ENCODE measurements at places on chromosomes 12 and 14.

DNA sequence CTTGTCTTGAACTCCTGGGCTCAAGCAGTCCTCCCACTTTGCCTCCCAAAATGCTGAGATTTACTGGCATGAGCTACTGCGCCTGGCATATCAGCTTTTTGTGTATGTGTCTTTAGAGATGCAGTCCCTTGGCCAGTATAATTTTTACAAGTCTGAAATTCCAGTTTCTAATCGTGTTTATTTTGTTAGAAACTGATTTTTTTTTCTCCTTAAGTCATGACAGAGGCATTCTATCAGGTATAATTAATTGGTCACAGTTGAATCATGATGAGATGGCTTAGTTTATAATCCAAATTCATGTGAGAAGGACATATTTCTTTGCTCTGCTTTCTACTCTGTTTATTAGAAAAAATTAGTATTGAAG, 98.9 kb downstream of the PCNX1 start:
- DNase-seq, result no peak

DNA sequence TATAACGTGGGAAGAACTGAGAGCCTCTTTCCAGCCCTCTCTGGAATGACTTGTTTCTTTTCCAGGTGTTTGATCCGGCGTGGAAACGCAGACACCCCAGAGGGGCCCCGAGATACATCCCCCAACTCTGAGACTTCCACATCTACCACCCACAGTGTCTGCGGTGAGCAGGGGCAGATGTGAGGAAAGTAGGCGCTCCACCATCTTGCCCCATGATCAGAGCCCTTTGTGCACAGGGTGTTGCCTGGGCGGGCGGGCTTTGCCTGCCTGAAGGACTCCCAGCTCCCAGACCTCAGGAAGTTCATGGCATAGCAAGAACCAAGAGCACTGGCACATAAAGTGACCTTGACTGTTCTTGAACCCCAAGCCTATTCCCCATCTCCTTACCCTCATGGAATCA, 2.8 kb downstream of the CARMIL3 start:
- no peak for DNase-seq

DNA sequence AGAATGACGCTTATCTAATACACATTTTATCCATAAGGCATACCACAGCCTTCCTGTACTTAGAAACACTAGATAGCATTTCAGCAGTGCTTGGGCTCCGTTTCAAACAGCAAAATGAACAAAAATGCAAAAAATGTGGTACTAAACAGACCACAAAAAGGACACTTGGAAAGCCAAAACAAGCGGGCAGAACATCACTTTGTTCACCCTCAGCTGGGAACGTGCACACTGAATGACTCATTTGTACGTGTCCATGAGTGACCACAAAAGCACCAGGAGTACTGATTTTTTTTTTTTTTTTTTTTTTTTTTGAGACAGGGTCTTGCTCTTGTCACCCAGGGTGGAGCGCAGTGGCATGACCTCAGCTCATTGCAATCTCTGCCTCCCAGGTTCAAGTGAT, 8.9 kb upstream of the FOXN3 start:
- no peak for DNase-seq

DNA sequence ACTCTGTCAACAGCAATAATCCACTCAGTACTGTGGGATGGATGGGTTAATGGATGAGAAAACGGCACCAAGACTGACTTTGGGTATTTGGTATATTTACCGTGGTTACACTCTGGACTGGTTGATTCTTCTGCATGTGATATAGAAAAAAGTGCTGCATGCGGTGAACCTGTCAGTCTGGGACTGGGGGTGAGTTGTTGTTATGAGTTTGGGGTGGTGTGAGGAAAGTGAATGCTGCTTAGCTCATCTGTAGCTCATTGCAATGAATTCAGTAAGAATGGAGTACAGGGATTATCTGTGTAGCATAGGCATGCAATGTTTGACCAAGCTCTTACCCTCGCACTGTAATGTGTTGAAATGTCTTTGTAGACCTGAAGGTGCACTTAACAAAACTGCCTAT, 6.0 kb downstream of the KCNA1 start:
- no peak for DNase-seq

- no peak for DNase-seq
These were observed 44.4 kb downstream of the ARHGAP5 start for GRCh38 chr14:32121536-32121935.

- no peak for DNase-seq
These were observed 63.1 kb upstream of the CNOT2 start for GRCh38 chr12:70180130-70180529.

DNA sequence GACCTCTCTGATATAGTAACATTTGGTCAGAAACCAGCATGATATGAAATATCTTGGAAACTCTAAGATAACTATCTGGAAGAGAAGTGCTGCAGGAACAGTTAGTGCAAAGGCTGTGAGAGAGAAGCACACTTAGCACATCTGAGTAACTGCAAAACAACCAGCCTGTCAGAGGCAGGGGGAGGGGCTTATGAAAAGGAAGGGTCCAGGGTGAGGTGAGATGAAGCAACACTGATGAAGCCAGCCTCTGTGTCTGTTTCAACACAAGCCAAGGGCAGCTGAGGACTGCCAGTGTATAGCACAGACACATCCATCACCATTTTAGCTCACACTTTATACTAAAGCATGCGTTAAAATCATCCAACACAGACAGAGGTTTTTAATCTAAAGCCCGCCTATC, 37.4 kb upstream of the OVCH1 start:
- DNase-seq, result no peak

DNA sequence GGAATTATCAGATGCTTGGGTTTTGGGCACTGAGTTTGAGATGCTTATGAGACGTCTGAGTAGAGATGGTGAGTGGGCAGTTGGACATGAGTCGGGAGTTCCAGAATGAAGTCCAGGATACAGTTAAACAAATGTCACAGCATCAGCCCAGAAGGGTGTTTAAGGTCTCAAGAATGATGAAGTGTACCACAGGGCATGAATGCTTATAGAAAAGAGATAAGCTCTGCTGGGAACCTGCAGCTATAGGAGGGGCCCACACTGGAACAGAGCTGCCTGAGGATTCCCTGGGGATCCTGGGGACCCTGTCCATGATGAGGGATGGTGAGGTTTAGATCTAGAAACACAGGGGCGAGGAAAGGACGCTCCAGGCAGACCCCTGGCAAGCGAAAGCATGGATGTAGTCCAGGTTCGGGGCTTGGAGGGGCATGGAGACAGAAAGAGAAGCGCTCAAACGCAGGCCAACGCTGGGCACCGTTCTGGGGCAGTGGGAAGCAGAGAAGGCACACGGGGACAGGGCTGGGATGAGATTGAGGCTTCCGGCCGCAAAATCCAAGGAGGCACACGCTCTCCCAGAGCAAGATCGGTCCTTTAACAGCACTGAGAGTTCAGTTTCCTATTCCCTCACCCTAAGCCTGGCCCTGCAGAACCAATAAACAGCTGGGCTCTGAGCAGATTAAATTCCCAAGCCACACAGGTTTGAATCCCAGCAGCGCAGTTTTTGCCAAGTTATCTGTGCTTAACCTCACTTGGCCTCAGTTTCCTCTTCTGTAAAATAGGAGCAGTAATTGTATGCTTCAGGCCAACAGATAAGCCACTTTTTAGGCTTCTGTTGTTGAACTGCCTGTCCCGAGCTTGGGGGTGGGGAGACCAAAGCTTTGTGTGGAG, 52.9 kb downstream of the EID3 start:
- DNase-seq, result no peak

- no peak for DNase-seq
These were observed 451.4 kb upstream of the PDE3A start for GRCh38 chr12:19916974-19917373.

GRCh38 chr14:105389976-105390848, 8.1 kb upstream of the TEX22 start:
- DNase-seq, result no peak

DNA sequence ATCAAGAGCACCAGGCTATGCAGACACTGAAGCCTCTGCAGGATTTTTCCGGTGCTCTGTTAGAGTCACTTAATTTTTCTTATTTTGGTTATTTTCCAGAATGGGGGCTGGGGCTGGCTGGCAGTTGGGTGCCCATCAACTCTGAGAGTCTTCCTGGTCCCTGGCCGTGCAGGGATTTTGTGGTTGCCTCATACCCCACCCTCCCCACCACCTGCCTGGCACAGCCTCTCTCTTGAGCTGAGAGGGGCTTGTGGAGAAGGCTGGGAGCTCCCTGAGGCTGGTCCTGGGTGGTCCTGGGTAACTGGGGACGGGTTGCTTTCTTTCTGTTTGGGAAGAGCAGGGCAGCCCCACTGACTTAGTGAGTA, 23.3 kb downstream of the LRTM2 start:
- no peak for DNase-seq

DNA sequence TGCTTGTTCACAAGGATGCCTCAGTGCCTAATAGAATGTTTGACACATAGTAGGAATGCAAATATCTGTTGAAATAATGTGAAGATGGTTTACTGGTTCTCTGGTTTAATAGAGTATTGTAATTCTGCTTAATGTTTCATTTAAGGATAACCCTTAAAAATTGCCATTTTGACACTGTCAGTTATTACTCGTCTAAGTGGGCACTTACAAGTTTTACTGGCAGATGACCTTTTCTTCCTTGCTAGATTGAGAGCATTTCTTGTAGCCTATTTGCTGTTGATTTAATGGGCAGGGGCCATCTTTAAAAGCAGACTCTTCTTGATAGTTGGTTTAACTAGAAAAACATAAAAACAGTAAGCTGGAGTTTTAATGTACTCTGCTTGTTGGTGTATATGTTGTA, 1.9 kb downstream of the TMEM263 start:
- no peak for DNase-seq

DNA sequence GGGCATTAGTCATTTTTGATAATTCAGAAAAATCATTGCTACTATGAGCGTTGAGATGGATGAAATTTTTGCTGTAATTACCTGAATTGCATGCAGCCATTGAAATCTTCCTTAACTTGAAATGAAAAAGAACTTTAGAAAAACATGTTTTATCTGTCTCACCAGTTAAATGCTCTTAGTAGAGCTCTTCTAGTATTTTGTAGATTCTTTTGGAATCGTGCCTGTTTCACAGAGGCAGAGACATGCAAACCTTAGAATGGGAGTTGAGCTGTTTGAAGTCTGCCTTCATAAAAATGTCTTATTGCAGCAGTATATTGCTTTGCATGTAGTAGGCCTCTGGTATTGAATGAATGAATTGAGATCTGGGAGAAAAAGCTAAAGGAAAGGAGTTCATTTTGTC, 4.2 kb downstream of the PEX5 start:
- no peak for DNase-seq

GRCh38 chr12:23253191-23253590, 628.2 kb downstream of the ETNK1 start:
- DNase-seq, result no peak

DNA sequence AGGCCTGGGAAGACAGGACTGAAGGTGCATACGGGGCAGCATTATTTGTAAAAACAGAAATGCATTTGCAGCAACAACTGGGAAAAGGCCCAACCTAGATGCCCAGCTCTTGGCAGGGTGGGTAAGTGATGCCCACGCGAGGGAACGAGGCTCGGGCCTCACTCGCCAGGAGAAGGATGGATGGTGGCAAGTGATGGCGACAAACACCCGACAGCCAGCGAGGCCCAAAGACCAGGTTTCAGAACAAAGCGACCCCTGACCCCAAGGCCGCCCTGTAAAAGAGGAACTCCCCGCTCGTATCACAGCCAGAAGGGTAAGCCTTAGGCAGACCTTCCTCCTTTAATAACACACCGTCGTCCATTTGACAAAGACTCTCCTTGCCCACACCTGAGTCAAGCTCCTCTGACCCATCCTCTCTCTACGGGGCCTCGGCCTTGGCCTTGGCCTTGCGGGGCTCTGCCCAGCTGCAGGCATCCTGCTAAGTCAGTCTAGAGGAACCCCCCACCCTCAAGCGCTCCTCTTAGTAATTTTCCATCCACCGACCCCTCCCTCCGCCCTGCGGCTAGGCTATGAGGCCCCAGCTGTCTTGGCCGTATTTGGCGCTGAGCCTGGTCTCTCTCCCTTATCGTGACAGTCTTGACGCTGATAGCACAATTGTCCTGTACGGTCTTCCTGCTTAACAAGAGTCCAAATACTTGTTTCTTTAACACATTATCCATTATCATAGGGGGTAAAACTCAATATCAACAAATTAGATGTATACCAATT, 80.2 kb downstream of the NCOR2 start:
- no peak for DNase-seq

DNA sequence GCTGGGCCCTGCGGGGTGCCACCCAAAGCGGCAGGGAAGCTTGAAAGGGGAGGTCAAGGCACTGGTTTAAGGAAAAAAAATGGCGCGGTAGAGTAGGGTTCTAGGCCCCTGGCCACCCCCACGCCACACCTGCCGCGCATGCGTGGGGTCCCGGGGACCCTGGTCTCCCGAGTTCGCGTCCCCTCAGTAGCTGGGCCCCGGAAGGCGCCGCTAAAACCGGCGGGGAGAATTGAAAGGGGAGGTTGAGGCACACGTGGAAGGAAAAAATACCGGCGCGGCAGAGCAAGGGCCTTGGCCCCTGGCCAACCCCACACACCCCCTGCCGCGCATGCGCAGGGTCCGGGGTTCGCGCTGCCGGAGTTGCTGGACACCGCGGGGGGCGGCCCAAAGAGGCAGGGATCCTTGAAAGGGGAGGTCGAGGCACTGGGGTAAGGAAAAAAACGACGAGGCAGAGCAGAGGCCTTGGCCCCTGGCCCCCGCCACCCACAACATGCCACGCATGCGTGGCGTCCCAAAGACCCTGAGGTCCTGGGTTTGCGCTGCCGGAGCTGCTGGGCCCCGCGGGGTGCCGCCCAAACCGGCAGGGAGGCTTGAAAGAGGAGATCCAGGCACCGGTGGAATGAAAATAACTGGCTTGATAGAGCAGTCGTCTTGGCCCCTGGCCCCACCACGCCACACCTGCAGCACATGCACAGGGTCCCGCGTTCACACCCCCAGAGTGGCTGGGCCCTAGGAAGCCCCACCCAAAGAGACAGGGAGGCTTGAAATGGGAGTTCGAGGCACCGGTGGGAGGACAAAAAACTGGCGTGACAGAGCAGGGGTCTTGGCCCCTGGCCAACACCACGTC, 314.5 kb downstream of the ALG10 start:
- DNase-seq, result no peak

DNA sequence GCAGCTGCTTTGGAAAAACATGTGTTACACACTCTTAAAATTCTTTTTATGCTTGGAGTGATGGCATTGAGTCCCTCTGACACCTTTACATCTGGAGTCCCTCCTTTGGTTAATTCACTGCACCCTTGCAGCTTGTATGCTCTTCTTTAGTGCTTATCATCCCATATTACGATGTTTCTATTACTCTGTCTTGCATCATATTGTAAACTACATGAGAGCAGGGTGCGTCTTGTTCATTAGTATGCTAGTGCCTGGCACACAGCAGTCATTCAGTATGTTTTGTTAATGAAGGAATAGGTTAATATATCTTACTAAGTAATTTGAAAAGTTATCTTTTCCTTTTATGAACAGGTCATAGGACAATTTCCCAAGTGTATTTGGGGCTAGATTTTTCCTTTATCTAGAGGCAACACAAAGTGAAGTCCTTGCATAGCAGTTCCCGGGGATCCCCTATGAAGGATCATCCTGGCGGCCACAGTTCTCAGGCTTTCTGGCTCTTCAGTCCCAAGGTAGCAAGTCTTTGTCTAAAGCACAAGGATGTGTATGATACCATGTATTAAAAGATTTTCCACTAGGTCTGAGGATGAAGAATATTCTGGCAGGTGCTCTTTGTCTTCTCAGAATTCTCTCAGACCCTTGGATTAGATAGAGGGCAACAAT, 363.8 kb downstream of the FUT8 start:
- DNase-seq, result no peak

- no peak for DNase-seq
These were observed 30.6 kb downstream of the WIF1 start for GRCh38 chr12:65090461-65090860.

All from CD4-positive, alpha-beta T cell treated with Interleukin-17A for 1 hour (primary cell).